SW 1271 (cell line): ENCODE measurements at places on chromosomes 3 and 15.

- peak; percentile 31 for DNase-seq
Observed at GRCh38 chr3:172155897-172156585, 116.7 kb downstream of the FNDC3B start.

- DNase-seq: no peak
Observed at GRCh38 chr3:11274566-11275142, 2.5 kb downstream of the ATG7 start.

DNA sequence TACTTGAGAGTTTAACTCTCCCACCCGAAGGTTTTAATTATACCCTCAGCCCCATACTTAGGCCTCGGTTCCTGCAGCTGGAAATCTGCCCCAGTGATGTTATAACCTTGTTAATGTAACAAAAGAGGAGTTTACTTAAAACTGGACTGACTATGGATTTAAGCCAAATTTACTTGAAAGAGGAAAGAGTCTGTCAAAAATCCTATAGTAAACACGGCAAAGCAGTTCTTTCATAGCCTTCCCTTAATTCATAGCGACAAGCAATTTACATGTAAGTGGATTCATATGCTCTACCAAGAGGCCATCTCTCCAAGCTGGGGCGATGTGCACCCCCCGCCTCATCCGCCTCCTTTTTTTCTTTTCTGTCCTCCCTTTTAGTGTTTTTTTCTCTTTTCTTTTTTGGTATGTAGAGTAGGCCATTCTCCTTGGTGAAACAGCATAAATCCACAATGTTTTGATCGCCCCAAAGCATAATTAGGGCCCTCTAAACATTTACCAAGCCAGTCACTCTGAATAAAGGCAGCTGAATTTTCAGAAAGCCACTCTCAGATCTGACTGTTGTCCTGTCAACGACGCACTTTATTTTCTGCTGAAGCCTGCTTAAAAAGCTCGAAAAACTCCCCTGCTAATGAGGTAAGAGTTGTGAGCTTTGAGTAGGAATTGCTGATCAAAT is 373.1 kb upstream of the WNT5A start:
- DNase-seq: no peak

DNA sequence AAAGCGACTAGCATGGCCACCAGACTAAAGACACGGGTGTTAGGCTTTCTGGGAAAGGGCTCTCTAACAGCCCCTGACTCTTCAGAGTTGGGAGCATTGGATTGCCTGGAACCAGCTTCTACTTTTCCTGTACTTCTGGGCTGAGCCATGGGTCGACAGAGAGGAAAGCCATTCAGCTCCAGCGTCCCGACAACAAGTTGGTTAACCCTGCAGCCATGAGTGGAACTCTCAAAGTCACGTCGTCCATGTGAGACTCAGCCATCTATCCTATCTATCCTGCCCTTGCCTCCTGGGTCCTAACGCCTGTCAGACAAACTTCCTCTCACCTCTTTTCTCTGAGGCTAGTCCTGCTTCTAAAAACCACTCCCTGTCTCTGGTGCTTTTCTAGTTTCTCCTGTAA is 32.6 kb upstream of the TBC1D5 start:
- DNase-seq: no peak
